NB4 (cell line): ENCODE measurements at places on chromosomes 5 and 9.
A peak's percentile ranks its signal among the peaks of the same experiment; 100 is the strongest.

DNA sequence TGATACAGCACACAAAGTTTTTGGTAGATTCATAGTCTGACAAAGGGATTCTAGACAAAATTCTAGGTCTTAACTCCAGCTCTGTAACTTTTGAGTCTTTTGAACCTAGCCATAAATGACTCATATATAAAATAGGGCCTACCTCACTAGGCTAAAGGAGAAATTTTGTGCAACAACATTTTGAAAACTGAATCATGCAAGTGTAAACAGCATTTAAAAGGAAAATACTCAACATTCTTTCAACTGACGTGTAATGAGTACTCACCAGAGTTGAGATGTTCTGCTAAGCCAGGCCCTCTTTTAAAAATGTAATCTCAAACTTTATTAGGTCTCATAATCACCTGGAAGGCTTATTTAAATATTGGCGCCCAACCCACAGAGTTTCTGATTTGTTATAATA, 113.2 kb downstream of the STK32A start:
- DNase-seq: no peak

DNA sequence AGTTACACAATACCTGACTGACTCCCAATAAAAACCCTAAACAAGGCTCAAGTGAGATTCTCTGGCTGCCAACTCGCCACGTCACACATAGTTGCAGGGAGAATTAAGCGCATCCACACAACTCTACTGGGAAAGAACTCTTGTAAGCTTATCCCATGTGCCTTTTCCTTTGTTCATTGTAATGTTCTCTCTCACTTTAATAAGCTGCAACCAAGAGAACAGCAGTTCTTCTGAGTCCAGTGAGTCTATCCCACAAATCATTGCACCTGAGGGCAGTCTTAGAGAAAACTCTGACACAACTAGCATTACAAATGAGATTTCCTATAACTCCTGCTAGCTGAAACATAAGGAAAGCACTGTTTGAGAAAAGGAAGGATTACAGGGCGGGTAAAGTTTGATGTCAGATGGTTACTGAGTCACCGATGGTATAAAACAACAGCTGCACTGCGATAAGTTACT, 27.4 kb downstream of the CENPK start:
- no peak for DNase-seq

DNA sequence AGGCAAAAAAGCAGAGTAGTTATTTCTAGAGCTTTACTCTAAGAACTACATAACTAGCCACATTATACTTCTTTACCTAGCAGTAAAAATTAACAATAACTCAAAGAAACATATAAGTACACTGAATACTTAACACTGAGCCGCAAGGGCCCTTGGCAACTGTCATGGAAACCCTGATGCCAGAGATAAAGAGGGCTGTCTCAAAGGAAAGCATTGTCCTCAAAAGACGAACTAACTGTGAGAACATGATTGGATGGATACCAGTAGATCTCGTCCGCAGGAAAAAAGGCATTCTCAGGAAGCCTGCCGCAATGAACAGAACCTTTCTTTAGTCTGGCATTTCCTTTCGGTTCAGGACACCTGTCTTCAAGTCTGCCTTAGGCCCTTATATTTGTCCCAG, 379.0 kb upstream of the SLC30A5 start:
- no peak for DNase-seq

- no peak for DNase-seq
These were observed 91.4 kb downstream of the SLC12A2 start for GRCh38 chr5:128174951-128175350.

GRCh38 chr5:10585518-10585915, 21.6 kb downstream of the ANKRD33B start:
- DNase-seq: no peak

DNA sequence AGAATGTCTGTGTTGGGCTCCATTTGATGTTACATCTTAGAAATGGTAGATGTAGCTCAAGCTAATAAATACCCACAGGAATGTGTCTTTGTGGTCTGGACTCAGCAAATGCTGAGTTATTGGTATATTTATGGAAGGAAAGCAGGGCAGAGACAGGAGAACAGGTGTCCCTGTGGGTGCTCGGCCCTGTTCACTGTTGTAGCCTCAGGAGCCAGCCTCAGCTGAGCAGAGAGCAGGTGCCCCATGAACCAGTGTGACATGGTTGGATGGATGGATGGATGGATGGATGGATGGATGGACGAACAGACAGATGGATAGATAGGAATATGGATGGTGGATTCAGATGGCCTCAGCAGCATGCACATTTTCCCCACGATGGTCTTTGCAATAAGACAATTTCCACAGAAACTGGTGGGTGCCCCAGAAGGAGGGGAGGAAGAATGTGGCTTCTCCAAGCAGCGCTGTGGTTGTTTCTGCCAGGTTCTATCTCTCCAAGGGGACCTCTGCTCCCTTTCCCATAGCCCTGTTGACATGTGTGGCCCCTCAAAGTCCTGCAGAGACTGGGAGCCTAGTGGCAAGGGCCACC, 8.2 kb upstream of the IRF1 start:
- no peak for DNase-seq

DNA sequence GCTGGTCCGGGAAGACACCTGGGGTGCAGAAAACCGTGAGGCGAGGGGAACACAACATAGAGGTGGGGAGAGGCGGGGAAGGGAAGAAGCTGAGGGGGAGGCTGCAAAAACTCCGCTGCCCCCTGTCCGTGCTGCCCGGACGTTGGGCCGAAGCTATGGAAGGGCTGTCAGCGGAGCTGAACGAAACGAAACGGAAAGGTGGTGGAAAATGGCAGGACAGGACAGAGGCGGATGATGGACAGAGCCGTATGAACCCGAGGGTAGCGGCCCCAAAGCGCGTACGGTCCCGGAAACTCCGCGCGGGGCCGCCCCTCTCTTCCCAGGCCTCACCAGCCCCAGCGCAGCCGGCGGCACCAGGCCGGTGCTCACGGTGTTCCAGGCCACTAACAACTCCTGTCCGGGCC, 272 bp downstream of the ANAPC2 start:
- DNase-seq: no peak

DNA sequence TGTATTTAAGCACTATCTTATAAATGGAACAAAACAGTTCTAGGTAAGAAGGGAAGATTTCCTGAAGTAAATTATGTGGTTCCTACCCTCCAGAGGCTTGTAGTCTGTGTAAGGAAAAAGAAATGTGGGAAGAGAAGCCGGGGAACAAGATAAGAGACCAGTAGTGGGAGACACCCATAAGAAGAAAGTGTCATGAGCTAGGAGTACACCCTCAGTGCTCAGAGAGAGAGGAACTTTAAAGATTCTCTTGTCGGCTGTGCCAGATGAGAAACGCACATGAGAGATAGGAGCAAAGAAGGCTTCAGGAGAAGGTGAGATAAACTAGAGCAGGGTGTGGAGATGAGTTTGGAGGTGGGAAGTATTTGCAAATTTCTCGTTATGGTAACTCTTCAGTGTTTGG, 18.1 kb downstream of the SLC36A1 start:
- no peak for DNase-seq

DNA sequence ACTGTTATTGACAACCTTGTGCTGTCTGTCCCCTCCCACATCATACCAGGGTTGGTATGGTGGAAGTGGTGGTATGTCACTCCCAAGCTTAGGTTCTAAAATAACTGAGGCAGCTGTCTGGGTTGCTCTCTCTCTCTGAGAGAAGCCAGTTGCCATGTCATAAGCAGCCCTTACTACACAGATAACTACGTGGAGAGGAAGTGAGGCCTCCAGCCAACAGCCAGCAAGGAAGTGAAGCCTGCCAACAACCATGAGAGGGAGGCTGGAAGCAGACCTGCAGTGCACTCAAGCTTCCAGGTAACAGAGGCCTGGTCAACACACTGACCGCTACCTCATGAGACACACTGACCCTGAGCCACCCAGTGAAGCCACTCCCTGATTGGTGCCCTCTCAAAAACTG, 18.6 kb downstream of the CTNNAL1 start:
- DNase-seq: peak; percentile 63

- no peak for DNase-seq
These were observed 163.5 kb upstream of the SNX2 start for GRCh38 chr5:122611406-122611805.

- no peak for DNase-seq
These were observed 463.6 kb upstream of the MEF2C start for GRCh38 chr5:89346573-89346972.

- DNase-seq: no peak
These were observed 92.8 kb upstream of the CCDC112 start for GRCh38 chr5:115389034-115389798.

GRCh38 chr9:114047717-114048116, 30.4 kb downstream of the AMBP start:
- DNase-seq: peak; percentile 9

- no peak for DNase-seq
These were observed 1.8 kb downstream of the SKP2 start for GRCh38 chr5:36153726-36154125.

DNA sequence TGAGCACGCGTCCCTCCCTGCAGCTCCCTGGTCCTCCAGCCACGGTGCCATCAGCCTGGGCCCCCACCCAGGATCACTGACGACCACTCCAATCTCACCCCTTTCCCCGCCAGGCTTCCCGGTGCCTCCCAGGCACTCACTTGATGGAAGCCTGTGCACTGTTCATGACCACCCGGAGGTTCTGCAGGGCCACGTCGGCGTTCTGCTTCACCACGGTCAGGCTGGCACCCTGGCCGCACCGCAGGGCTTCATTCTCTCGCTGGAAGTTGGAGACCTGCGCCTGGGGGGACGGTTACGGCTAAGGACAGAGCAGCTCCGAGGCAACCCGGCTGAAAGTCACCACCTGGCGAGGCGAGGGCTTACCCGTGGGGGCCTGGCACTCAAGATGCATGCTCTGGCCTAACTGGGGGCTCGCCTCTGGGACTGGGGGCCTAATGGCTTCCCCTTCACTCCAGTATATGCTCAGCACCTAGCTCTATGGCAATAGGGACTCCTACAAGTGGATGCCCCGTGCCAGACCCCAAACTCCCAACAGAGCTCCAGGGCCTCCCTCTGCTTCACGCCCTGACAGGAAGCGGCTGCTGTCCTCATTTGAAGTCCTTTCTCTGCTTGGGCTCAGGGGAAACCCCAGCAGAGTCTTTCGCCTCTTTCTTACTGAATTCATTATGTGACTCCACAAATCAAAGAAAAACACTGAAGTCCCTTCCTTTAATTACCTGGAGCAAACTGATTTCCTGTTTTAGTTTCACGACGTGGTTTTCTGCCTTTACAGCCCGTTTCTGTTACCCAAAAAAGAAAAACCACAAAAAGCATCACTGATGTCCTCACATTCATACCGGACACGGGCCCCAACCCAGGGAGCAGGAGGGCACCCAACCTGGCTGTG, 4.2 kb upstream of the SNAPC4 start:
- DNase-seq: no peak

- DNase-seq: no peak
These were observed 6.5 kb upstream of the GGTA1 start for GRCh38 chr9:121505903-121506735.

DNA sequence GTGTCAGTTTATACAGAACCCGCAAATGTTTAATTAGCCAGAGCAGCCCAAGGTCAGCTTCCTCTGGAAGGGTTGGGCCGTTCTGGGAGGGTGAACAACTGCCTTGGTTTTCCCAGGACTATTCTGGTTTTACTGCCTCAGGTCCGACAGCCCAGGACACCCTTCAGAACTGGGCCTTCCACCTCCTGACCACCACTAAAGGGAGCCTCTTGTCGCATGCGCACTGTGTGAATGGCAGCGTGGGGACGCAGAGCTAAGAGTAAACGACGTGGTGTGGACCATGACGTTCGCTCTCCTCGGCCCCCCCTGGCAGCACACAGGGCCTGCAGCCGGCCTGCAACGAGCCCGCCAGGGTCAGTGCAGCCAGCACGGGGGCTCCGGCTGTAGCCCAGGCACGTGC, 214.9 kb downstream of the FANCC start:
- no peak for DNase-seq

DNA sequence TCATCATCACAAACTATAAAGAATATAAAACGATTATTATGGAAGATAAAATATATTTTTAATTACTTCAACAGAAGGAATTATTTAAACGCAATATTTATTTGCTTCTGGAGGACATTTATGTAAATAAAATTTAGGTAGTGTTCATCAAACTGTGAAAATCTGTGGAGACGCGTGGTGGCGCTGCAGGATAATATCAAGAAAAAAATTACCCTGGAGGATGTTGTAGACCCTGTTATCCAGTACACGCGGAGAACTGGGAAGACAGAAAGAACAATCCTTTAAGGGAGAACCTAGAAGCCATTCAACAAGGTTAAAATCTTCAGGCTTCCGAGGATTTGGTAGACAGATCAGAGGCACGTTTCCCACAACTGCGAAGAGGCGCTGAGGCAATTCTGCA, at the start of gene PCDHB12:
PCDHB12 (plus strand) TSS at position 242 of the 400 bp plus-strand sequence. CDS start 189 bp downstream, outside the sequence.
- DNase-seq: peak; percentile 36

- no peak for DNase-seq
These were observed 215.3 kb downstream of the PRELID2 start for GRCh38 chr5:145619806-145620310.

DNA sequence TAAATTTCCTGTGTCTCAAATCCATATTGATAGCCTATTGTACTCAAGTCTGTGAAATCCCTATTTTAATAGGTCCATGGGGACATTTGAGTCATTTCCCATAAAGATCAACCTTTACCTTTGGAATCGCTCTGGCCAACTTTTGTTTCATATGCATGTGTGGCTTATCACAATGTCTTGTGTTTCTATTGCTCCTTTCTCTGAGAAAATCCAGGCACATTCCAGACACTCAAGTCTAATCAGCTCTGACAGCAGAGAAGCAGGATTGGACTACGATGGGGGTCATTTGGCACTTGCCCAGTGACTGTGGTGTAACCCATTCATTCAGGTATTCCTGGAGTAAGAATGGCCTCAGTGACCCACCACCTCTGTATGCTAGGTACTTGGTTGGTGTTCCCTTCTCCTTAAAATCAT, 48.4 kb downstream of the ACTBL2 start:
- no peak for DNase-seq

- peak; percentile 76 for DNase-seq
These were observed 669.9 kb downstream of the PTPRD start for GRCh38 chr9:9942764-9943424.

- no peak for DNase-seq
These were observed 442 bp upstream of the DCTN4 start for GRCh38 chr5:150759334-150759583.

- DNase-seq: no peak
These were observed 69.3 kb downstream of the COL15A1 start for GRCh38 chr9:99012957-99013512.

DNA sequence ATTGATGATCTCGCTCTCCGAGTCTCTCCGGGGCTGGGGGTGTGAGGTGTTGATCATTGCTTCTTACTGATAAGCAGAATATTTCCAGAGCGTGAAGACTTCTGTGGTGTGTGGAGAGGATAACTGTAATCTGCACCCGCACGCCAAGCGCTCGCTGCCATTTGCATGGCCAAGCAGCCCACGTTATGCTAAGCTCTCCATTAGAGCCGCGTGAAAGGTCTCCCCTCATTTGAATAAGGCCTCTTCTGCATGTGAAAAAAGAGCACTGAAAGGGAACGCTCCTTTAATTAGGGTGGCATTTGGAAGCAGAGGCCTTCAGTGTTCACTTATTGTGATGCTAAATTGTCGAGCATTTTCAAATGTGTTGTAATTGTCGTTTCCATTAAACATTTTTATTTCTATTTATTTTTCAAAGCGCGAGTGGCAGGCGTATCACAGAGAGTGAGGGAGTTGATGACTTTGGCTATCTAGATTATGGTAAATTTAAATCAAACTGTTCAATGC, 163.6 kb upstream of the IRX2 start:
- no peak for DNase-seq

- DNase-seq: no peak
These were observed 23.3 kb upstream of the CLPTM1L start for GRCh38 chr5:1368236-1368635.

- DNase-seq: no peak
These were observed 243.9 kb downstream of the ARL15 start for GRCh38 chr5:54066433-54066832.
